Calu3 (cell line): ENCODE measurements at places on chromosomes 13 and 19. TPM values are rescaled to one million over a fixed set of nuclear protein-coding genes. Genes with fewer than 3 reads are reported as not detected.

CEACAM21 gene
- total RNA-seq: not detected in 2 replicates

SPRED3 gene
- total RNA-seq: 3.4 and 5.4 TPM in 2 replicates

KLC3 gene
- total RNA-seq: 3.3 and 4.5 TPM in 2 replicates

ZNF135 gene
- total RNA-seq: not detected in 2 replicates

FSTL3 gene
- 6.9 and 7.1 TPM in 2 replicates for total RNA-seq

ZNF878 gene
- 0.49 and 0.66 TPM in 2 replicates for total RNA-seq

GRAMD1A gene
- 114 and 126 TPM in 2 replicates for total RNA-seq

PLEKHG2 gene
- 64.1 and 65.3 TPM in 2 replicates for total RNA-seq

PIK3R2 gene
- total RNA-seq: 22.5 and 23.2 TPM in 2 replicates

RAB3D gene
- total RNA-seq: 7.1 and 10.0 TPM in 2 replicates

MEIOSIN gene
- total RNA-seq: not detected in 2 replicates
